ENCODE measurements at places on chromosomes 16 and 17.

- DNase-seq, result no peak
Measured at GRCh38 chr16:23959072-23959751, 123.4 kb downstream of the PRKCB start.

DNA sequence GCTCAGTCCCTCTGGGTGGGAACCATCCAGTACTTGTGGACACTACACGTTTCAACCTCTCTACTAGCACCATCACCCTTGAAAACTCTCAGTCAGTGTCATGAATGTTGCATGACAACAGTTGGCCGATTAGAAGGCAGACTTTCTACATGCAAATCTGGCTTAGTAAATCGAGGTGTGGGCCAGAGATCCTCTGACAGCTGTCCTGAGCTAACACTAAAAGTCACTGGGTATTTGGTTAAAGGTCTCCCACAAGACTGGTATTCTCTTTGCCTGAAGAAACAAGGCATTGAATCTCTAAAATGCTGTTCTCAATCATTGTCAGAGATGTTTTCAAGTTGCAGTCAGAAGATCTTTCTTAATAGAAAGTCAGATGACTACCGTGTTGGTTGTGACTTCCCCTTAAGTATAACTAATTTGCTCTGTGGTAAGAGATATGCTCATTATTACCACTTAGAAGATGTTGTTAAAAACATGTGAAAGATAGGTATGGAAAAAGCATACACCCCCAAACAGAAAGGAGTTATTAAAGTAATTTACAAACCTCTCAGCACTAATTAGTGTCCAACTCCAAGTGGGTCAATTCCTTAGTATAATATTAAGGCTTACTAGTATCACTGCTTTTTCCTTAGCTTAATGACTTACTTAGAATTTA lies 62.3 kb downstream of the WNT3 start:
- DNase-seq, result no peak

GRCh38 chr16:76941113-76941512 lies 249.9 kb upstream of the MON1B start:
- DNase-seq, result no peak

GRCh38 chr17:16418685-16419068 lies 3.3 kb downstream of the TRPV2 start:
- DNase-seq, result no peak
